ENCODE measurements at places on chromosomes 16 and 17.

DNA sequence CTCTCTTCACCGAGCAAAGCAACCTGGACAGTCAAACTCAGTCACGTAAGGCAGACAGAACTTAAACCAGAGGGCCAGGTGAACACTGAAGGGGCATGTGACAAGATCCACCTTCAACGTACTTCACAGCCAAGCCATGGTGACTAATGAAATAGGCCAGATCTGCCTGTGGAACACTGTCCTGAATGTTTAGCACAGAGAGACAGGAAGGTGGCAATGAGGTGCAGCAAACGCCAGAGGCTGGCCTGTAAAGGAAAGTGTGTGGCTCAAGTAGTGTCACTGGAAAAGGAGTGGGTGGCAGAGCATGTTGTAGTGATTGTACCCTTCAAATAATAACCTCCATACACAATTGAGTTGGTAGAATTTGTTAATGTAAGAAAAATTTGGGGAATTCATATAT lies 38.1 kb downstream of the SLC6A4 start:
- no peak for DNase-seq

- no peak for DNase-seq
Measured at GRCh38 chr17:69854225-69854780, 220.7 kb upstream of the KCNJ16 start.

DNA sequence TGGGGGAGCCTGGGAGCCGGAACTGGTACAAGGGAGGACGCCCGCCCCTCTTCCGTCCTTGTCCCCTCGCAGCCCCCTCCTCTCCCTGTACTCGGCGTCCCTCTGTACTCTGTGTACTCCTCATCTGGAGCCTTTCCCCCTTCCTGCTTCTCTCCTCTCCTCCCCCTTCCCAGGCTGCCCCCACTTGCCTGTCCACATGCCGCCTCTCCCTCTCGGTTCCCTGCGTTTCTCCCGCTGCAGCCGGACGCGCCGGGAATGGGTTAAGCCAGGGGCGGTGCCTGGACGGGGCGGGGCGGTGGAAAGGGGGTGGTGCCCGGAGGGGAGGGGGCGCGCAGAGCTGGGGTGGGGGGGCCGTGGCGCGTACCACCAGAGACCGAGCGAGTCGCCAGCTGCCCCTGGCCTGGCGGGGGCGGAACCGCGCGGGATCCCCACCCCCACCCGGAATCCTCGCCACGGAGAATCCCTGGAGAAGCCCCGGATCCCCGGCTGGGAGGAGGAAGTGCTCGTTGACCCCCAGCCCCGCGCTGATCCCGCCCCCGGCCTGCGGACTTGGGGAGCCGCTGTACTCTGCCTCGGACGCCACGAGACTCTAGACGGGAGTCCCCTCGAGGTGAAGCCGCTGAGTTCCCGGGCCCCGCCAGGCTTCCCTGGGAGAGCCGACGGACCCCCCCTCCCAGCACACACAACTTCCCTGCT lies 22.6 kb downstream of the GJD3 start:
- DNase-seq, result no peak

- DNase-seq, result no peak
Measured at GRCh38 chr16:54050459-54051210, 236.0 kb downstream of the IRX3 start.

GRCh38 chr16:57774705-57775285 lies 27.5 kb downstream of the KIFC3 start:
- no peak for DNase-seq

- no peak for DNase-seq
Measured at GRCh38 chr16:81785138-81785924, 6.2 kb downstream of the PLCG2 start.

Data from stimulated activated CD4-positive, alpha-beta T cell treated with anti-CD3 and anti-CD28 coated beads, Interleukin-2, amount 100 ng/mL, for 24 hours (primary cell).